ENCODE measurements at places on chromosomes 13 and 19.

DNA sequence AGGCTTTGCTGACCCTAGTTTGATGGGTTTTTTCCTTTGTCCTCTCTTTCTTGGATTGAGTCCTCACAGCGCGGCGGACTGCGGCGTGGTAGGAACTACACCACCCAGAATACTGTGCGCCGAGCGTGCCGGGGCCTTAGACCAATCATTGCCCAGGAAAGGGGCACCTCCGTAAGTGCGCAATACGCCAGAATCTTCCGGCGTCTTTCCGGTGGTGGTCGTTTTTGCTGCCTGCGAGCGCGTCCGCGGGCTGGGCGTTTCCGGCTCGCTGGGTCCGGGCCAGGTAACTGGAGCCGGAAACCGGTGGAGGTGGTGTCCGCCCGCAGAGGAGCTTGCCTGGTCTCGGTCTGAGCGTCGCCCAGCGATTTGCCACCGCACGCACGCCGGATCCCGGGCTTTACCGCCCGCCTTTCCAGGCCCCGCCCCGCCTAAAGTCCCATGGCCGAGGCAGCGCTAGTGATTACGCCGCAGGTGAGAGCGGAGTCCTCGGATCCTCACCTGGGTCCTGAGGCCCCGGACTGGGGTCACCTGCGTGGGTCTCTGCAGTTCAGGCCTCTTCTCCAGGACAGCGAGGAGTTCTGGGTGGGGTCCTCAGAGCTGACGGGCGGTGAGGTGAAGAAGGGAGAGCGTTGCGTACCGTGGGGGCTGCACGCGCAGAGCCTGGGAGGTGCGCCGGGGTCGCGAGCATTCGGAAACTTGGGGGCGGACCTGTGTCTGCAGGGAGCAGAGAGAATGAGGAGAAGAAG is at the start of gene ZNF549:
ZNF549 (plus strand) TSS at position 221 of the 746 bp plus-strand sequence; CDS start at position 439, 218 bp downstream.
- DNase-seq: peak; percentile 83

DNA sequence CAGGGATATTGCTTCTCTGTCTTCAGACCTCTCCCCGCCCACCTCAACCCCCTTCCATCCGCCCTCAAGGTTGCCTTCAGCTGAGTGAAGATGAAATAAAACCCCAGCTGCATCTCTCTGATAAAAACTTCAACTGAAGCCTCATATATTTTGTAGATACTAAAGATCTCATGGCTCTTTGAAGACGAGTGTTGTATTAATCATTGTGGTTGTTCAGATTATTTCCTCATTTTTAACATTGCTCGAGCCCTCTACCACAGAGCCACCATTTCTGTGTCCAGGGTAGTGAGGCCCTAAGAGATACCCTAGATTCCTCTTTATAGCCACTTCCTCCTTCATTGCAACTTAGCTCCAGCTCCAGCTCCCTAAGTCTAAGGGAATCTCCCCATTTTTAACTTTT is 312.8 kb upstream of the ZNF507 start:
- DNase-seq: no peak

- DNase-seq: no peak
Observed at GRCh38 chr19:10677751-10678150, 23.5 kb upstream of the QTRT1 start.

DNA sequence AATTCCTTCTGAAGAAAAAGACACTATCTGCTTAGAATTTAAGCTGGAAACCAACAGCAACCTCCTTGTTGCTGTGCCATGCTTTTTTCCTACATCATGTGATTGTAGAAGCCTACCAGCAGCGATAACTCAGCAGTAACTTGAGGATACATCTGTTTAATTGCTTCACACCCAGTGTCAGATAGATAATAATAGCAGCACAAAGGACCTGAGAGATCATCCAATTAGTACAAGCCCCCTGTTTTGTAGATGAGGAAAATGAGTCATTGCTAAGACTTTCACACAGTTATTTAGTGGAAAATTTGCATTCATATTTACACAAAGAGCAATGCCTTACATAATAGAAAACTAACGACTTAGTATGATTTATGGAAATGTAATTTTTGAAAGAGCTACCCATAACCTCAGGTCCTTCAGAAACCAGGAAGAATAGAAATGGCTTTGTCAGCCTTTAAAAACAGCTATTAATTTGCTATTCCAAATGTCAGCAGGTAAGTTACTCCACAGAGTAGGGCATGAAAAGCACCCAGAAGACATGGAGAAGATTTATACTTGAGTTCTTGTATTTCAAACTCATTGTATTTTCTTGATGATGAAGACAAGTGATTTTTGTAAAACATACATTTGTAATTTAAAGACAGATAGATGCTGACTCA is 93.7 kb upstream of the SGCG start:
- DNase-seq: no peak

- no peak for DNase-seq
Observed at GRCh38 chr19:15144046-15144646, 36.9 kb downstream of the SYDE1 start.

DNA sequence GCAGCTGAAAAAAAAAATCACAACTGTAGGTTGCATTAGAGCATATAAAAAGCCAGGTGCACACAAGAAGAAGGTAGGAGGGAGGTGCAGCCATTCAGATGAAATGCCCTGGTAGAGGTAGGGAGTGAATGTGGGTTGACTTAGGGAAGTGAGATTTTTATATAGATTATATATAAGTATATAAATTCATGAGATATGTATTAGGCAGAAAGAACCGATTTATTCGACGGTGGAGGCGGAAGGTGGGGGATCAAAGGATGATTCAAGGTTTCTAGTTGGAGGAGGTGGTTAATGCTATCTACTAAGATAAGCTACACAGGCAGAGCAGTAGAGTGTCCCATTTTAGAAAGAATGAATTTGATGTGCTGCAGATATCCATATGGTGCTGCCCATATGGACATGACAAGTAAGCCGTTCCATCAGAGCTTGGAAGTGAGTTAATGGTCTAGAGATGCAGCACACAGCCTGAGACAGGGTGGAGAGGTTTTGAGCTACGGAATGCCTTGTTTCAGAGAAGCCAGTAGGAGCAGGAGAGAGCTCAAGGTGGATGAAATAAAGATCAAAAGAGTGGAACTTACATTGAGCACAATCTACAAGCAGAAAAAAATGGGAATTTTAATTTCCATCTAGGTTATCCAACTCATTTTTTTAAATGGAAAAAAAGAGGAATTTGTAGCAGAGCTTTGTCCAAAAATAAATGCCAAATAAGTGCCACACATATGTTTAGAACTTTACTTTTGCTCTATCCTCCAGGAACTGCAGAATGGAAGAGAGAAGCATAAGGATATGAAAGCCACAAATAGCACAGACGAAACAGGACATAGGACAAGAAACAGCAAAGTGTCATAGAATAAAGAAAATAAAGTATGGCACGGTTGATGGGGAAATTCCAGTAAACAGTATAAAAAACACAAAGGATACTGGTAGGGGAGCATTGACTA is 177.3 kb downstream of the PCDH9 start:
- DNase-seq: no peak

DNA sequence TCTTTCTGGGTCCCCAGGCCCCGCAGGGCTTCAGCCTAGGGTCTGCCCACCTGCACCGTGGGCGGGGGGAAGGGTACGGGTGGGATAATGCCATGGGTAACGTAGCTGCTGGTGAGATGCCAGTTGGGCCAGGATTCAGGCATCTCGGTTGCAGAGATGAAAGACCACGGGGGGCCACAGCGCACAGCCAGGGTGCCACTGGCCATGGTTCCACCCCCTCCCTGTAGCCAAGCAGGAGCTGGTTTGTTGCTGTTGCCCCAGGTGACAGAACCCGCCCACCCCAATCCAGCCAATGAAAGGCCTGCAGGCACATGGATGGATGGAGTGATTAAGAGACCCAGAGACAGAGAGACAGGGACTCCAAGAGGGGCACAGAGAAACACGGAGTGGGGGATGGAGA is 1.0 kb upstream of the CGB7 start:
- no peak for DNase-seq

DNA sequence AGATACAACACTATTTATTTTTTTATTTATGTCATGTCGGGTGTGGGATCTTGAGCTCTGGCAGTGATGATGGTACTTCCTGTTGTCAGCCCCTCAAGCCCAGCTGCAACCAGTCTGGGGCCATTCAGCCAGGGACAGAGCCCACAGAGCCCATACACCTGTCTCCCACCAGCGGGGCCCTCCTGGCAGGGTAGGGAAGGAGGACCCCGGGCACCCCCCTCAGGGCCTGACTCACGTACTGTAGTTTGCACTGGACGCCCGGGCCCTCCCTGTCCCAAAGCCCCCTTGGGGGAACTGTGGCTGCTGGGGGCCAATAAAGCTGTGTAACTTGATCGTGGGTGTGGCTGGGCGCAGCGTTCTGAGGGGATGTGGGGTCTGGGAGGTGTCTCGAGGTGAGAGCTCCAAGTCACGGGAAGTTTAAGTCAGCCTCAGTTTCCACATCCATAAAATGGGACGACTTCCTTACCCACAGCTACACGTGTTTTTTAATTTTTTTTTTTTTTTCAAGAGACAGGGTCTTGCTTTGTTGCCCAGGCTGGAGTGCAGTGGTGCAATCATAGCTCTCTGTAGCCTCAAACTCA is 9.5 kb downstream of the ATG4D start:
- DNase-seq: no peak

- peak; percentile 20 for DNase-seq
Observed at GRCh38 chr19:572743-573518, 535 bp downstream of the BSG start.

DNA sequence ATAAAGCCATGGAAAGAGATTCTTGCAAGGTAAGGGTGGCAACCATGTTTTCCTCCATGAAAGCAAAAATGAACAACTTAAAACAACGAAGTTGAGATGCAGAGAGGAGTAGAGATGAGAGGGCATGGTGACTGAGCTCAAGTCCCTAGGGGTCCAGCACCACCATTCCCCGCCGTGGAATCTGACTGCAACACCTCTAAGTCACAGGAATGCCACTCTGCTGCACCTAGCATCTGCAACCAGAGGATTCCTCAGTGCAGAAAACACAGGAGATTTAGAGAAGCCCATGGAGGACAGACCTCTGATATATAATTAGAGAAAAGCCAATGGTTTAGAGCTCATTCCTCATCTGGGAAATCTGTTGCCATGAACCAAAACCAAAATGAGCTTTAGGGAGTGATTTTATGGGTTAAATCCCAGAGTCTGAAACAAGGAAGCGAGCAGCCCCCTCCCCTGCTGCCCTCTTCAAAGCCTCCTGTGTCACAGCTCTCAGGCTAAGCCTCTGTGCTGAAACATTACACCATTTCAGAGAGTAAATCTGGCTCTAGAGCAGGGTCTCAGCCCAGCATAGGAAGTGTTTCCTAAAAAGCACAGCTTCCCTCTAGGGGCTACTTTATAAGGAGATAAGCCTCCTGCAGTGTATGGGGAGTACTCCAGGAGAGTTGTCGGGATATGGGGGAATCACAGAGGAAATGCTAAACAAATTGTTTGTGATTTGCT is 1043.6 kb downstream of the UQCRFS1 start:
- DNase-seq: no peak

GRCh38 chr19:46533078-46533620 is 37.5 kb upstream of the PNMA8B start:
- DNase-seq: no peak

- no peak for DNase-seq
Observed at GRCh38 chr13:58476206-58476918, 844.8 kb downstream of the PCDH17 start.

GRCh38 chr19:51339687-51340656 is 2.0 kb downstream of the VSIG10L start:
- peak; percentile 99 for DNase-seq

GRCh38 chr19:6724631-6725492 is 4.4 kb upstream of the C3 start:
- DNase-seq: no peak

GRCh38 chr13:70720386-70720785 is 612.1 kb upstream of the KLHL1 start:
- no peak for DNase-seq

GRCh38 chr13:42807866-42808265 is 26.5 kb downstream of the FAM216B start:
- DNase-seq: no peak

DNA sequence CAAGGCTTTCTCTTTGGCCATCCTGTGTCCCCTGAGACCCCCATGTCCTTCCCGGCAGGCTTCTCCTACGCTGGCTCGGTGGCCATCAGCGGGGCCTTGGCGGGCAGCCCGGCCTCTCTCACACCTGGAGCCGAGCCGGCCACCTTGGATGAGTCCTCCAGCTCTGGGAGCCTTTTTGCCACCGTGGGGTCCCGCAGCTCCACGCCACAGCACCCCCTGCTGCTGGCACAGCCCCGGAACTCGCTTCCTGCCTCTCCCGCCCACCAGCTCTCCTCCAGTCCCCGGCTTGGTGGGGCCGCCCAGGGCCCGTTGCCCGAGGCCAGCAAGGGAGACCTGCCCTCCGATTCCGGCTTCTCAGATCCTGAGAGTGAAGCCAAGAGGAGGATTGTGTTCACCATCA is 14.2 kb downstream of the PLEKHJ1 start:
- DNase-seq: no peak

GRCh38 chr13:44237276-44237767 is 136.3 kb upstream of the SERP2 start:
- DNase-seq: peak; percentile 98

GRCh38 chr13:80550971-80551441 is 210.1 kb upstream of the SPRY2 start:
- no peak for DNase-seq

- DNase-seq: no peak
Observed at GRCh38 chr13:110056640-110057039, 250.3 kb downstream of the COL4A1 start.

- no peak for DNase-seq
Observed at GRCh38 chr19:29393915-29394460, 131.8 kb upstream of the VSTM2B start.

DNA sequence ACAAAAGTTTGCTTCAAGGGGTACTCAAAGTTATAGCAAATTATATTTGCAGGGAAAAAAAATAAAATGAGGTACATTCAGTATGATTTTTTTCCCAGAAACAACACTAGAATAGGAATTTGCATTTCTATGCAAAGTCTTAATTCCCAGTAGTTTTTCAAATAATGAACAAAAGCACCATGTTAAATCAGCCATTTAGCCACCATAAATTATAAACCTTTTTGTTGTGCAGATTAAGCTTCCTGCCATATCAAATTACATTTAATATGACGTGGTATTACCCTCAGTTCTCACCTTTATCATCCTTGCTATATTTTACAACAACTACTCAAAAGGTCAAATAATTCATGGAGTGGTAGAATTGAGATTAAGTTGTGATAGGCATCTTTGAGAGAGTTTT is 136.6 kb upstream of the FRY start:
- no peak for DNase-seq

- no peak for DNase-seq
Observed at GRCh38 chr13:95247852-95248251, 53.4 kb downstream of the ABCC4 start.

DNA sequence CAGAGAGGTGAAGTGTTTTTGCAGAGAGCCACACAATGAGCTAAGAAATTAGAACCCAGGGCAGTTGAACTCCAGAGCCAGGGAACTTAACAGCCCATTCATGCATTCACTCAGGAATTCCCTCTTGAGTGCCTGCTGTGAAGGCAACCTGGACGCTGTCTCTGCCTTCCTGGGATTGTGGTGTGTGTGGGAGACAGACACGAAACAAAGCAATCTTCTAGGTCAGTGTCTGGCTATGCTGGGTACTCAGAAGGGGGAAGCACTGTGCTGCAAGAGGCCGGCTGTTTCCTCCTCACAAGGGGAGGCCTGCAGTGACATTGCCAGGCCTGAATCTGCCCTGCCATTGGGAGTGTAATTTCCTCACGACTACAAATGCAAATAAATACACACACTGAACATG is 9.7 kb downstream of the BCKDHA start:
- peak; percentile 77 for DNase-seq

GRCh38 chr13:22064854-22065620 is 394.2 kb downstream of the FGF9 start:
- DNase-seq: no peak

GRCh38 chr19:44517146-44517545 is 12.3 kb downstream of the CEACAM20 start:
- DNase-seq: no peak
